Parietal lobe (tissue), 2 donors: ENCODE measurements at places on chromosomes 7 and 10. TPM values are rescaled to one million over a fixed set of nuclear protein-coding genes. Genes with fewer than 3 reads are reported as not detected.

MMRN2 gene
- total RNA-seq, result 5.9 TPM

TDRD1 gene
- under 0.01 TPM for total RNA-seq

SH3PXD2A gene
- 18.5 TPM for total RNA-seq

SLC26A5 gene
- 0.31 TPM for total RNA-seq

PDZD8 gene
- 30.4 TPM for total RNA-seq
